ENCODE measurements at places on chromosomes 5 and 9.

GRCh38 chr9:6506571-6506970 is 93.6 kb downstream of the UHRF2 start:
- no peak for DNase-seq

DNA sequence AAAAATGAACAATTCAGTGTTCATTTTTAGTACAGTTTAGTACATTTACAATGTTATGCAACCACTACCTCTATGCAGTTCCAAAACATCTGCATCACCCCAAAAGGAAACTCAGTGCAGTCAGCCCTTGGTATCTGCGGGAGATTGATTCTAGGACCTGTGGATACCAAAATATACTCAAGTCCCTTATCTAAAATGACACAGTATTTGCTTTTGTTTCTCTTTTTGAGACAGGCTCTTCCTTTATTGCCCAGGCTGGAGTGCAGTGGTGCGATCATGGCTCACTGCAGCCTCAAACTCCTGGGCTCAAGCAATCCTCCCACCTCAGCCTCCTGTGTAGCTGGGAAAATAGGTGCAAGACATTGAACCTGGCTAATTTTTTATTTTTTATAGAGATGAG is 114.0 kb downstream of the PIP5K1B start:
- DNase-seq = no peak

GRCh38 chr5:173232499-173233346 is 2.3 kb downstream of the NKX2-5 start:
- DNase-seq = no peak

DNA sequence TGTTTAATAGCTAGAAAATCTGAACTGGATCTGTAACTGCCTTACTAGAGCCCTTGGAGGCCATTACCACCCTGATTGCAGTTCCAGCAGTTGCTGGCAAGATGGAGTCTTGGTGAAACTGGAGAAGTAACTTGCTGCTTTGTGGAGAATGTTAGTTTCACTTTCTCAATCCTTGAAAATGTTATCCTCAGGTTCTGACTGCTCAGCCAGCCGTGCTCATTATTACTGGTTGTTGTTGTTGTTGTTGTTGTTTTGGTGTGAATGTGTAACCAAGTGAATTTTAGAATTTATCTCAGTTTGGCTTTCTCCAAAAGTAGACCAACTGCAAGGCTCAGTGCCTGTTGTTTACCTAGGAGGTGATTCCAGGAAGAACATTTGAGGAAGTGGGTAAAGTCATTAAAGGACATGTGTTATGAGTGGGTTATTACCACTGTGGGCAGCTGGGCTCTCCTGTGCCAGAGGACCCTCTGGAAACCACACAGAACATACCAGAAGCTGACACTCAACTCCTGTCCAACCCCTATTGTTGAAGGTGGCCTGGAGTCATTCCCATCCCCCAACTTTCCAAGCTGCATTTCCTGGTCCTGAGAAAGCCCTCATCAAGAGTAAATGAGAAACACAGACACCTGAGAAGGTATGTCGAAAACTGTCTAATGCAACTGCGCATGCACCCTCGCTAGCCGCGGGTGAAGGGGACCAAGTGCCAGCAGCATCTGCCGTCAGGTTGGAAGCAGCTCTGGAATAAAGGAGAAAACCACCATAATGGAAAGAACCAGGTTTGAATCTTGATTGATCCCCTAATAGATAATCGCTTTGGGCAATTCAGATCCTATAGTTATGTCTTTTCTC is 111.6 kb downstream of the CMYA5 start:
- no peak for DNase-seq

DNA sequence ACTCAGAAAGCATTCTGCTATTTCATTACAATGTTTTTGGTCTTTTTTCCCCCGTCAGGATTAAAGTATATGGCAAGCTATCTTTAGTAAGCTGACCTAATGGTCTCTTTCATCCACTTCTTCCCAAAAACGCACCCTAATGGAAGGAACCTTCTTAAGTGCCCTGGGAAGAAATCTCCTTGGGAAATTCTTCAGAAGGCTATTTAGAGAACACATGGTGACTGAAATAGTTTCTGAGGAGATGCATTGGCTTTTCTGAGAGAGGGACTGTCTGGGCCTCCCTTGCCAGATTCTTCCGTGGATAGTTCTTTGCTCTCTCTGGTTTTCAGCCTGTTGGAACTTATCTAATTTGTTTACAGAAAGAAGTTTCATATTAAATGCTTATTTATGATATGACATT is 524.1 kb upstream of the MEF2C start:
- no peak for DNase-seq

DNA sequence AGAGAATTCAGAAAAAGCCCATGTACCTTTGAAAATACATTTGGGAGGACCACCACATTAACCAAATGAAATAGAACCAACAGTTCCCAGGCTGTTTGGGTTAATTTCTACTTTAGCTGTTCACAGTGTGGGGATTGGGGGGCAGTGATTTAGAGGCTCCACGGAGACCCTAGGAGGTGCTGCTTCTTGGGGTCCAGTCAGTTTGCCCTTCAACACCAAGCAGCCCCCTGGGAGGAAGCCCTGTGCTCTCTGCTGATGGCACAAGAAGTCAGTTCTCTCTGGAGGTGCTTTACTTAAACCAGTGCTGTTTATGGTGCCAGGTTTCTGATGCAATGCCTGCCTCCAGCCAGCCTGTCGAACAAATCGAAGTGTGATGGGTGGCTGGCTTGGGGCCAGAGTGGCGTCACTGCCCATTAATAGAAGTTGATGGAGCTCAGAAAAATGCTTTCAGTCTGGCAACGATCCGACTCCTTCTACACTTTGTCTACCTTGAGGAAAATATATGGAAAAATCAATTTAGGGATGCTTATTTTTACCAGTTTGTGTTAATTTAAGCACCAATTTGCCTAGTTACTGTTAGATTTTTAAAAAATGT is 134.0 kb downstream of the SNX18 start:
- no peak for DNase-seq

- peak; percentile 89 for DNase-seq
Observed at GRCh38 chr9:5832538-5833529, at the start of gene ERMP1. Gene ERMP1 (minus strand): TSS chr9:5833117. CDS start chr9:5833027, 90 bp downstream.

DNA sequence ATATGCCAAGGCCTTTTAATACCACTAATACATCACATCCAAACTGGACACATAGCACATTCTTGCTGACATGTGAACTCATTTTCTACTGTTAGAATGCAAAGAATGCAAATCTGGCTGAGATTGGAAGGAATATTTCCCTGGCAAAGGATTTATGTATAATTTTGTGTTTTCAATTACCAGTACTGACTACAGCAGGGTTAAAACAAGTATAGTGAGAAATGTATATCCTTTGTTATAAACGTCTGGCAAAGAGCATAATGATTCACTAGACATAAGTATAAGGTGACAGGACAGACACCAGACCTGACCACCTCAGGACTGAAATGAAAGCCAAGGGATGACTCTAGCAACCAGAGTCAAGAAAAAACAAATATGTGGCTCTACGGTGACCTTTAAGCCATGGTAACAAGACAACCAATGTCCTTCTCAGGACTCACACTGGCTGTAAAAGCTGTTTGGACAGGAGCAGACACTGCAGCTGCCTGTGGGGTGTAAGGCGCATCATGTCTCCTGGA is 95.0 kb downstream of the MRPS27 start:
- DNase-seq = no peak

DNA sequence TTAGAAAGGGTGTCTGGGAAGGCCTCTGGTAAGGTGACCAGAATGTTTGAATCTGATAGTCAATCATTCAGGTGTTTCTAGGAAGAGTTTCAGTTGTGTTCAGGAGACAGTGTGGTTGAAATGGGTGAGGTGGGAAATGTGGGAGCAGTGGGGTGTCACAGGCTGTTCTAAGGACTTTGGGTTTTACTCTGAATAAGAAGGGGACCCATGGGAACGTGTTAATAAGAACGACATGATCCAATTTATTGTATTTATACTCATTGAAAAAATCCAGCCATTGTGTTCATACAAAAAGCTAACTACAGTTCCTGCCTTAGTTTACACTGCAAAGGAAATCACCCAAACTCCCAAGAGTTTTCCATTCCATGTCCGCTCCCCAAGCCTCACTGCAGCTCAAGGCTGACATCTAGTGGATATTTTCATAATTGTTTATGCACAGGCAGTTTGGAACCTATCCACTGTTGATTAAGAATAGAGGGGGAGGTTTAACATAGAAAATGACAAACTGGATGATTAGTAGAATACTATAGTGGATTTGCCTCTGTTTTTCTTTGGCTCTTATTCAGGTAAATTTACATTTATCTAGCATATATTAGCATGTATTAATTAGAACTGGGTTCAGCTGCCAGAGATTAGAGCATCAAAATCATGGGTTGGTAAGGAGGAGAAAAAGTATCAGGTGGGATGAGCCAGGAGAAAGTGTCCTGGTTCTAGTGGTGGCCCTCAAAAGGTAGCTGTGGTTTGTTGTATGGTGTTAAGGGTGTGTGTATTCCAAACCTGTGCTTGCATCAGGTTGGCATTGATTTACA is 17.7 kb downstream of the CAVIN4 start:
- DNase-seq = no peak

- no peak for DNase-seq
Observed at GRCh38 chr9:15505921-15506320, 4.8 kb downstream of the PSIP1 start.

- no peak for DNase-seq
Observed at GRCh38 chr5:121968910-121969607, 7.3 kb downstream of the SRFBP1 start.

- no peak for DNase-seq
Observed at GRCh38 chr9:126383406-126384046, 56.9 kb downstream of the MVB12B start.
